Smooth muscle cell of the brain vasculature (primary cell): ENCODE measurements at places on chromosomes 4 and X.

DNA sequence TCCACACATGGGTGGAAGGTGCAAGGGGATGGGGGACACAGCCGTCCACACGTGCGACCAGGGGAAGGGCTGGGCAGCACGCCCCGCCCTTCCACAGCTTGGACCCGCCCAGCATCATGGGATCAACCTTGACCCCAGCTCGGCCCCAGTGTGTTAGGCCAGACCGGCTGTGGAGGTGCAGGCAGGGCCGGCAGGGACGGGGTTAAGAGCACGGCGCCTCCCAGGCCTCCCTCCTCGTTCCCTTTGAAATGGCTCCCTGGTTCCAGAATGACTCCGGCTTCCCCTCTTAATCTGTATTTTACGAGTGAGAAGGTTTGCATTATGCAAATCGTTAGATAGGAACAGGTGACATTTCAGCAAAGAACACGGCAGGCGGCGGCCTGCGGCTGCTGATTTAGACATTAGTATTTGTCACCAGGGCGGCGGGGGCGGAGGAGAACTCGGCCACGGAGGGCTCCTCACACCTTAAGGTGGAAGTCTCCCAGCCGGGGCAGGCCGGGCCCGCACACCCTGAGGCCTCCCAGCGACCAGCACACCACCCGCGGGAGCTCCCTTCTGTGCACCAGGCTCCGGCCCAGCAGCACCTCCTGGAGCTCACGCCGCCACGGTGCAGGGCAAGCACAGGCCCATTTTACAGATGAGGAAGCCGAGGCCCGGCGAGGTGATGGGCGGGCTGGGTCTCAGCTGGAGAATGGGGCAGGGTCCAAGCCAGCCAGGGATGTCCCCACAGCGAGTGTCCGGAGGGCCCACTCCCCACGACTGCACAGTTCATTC is 116.1 kb downstream of the FAM53A start:
- DNase-seq = no peak

- no peak for DNase-seq
These were observed 28.0 kb upstream of the CD40LG start for GRCh38 chrX:136619899-136620505.

DNA sequence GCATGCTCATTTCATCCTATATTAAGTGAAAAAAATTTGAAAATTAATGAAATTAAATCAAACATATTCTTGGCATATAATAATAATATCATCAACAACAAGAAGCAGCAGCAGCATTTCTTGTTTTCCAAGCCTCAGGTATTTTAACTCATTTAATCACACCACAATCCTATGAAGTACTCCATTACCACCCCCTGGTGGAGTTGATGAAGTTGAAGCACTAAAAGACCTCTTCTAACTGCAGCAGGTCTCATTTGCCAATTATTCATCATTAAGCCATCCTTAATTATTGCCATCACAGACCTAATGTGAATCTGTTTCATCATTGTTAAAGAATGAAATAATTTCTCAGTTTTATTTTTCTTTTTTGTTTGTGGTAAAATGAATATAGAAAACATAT is 801.4 kb upstream of the GRID2 start:
- DNase-seq = no peak

DNA sequence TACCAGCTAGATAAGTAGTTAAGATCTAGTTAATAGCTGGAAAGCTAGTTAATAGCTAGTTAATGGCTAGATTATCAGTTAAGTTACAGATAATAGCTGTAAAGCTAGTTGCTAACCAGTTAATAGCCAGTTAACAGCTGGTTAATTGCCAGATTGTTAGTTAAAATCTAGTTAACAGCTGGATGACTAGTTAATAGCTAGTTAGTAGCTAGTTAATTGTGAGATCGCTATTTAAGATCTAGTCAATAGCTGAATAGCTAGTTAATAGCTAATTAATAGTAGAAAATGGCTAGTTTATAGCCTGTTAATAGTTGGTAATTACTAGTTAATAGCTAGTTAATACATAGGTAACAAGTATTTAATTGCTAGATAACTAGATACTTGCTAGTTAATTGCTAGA is 630.5 kb upstream of the CT83 start:
- no peak for DNase-seq

GRCh38 chr4:128501239-128501638 is 213.6 kb upstream of the PGRMC2 start:
- no peak for DNase-seq

GRCh38 chrX:48684134-48684533 is 535 bp downstream of the WAS start:
- DNase-seq = no peak

GRCh38 chrX:47540754-47541538 is 20.1 kb upstream of the ARAF start:
- peak; percentile 75 for DNase-seq

DNA sequence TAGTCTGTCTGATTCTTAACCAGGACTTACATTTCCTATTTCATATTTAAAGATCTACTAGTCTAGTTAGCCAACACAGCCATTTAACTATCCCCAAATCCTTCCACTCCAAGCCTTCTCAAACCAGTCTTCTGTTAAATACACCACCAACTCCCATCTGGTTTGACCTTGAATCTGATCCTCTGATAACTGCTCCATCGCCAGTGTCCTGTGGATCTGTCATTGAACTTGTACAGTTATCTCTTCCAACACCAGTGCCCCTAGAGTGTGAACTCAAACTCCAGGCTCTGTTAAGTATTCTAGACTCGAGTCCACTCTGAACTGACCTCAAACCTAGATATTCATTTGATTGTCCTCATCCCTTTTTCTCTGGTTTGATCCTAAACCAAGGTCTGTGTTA is 14.4 kb downstream of the WDR13 start:
- DNase-seq = no peak
